Stimulated activated CD4-positive, alpha-beta T cell treated with anti-CD3 and anti-CD28 coated beads, Interleukin-1b, Interleukin-23, amount 100 ng/mL, for 1 hour (primary cell): ENCODE measurements at places on chromosomes 4 and X.

- no peak for DNase-seq
Measured at GRCh38 chrX:13346646-13347045, 26.8 kb upstream of the ATXN3L start.

DNA sequence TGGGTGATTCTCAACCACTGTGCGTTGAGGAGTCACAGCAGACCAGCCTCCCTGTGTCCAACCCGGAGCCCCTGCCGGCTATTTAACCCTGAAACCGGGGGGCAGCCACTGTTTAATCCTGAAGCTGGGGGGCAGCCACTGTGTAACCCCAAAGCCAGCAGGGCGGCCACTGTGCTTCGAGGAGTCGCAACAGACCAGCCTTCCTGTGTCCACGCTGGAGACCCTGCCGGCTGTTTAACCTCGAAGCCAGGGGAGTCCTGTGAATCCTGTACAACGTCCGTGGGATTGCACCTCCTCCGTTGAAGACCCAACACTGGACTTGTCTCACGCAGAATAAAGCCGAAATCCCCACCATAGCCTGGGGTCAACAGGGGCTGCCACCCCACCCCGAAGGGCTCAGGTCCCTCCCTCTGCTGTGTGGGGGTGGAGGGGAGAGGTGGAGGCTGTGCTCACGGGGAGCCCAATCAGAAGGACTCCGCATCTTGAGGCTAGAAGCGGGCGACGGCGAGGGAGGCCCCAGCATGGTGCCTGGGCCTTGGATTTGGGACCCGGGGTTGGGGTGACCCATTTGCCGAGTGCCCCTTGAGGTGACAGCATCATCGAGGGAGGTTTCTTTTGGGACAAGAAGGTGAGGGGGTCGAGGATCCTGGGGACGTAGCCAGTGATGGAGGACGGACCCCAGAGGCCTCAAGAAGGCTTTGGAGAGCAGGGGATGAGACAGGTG lies 94.9 kb downstream of the ADRA2C start:
- DNase-seq: no peak

- no peak for DNase-seq
Measured at GRCh38 chr4:96525898-96526297, 686.0 kb downstream of the PDHA2 start.

DNA sequence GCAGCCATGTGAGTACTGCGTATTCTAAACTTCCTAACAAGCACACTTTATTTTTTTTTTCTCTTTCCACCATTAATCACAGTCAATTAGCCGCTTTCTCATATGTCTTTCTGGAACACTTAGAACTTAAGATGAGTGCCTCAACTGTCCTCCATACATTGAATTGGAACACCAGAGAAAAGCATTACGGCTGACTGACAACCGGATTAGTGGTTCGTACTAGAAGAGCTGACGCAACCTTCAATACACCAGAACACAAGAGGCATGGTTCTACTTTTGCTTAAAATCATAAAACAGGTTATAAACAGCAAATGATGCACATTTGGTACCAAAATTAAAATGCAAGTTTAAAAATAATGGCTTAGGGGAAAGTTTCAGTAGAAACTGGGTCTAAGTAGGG lies 3.3 kb downstream of the TMEM47 start:
- no peak for DNase-seq

- no peak for DNase-seq
Measured at GRCh38 chr4:165383591-165384073, 4.8 kb downstream of the CPE start.

GRCh38 chrX:102651242-102652011 lies at the start of gene GPRASP1:
Gene GPRASP1, plus strand, starts transcription at chrX:102651483. Its CDS starts 2,431 bp downstream, at chrX:102653914.
- no peak for DNase-seq

GRCh38 chrX:3462166-3462508 lies 115.7 kb upstream of the MXRA5 start:
- no peak for DNase-seq

GRCh38 chrX:20294284-20294683 lies 27.6 kb upstream of the RPS6KA3 start:
- DNase-seq: no peak

DNA sequence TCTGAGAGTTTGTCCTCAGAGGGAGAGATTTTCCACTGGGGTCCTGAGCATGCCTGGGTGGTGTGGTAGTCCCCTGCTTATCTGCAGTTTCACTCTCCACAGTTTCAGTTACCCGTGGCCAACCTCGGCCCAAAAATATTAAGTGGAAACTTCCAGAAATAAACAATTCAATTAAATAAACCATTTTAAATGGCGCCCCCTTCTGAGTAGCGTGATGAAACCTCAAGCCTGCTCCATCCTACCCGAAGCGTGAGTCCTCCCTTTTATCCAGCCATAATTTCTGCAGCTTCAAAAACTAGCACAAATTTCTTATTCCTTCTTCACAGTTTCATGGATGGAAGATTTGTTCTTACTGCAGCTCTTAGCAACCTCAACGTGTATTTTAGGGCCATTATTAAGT lies 26.7 kb downstream of the PNMA6E start:
- no peak for DNase-seq

- DNase-seq: no peak
Measured at GRCh38 chr4:121783210-121783609, 17.9 kb upstream of the EXOSC9 start.

DNA sequence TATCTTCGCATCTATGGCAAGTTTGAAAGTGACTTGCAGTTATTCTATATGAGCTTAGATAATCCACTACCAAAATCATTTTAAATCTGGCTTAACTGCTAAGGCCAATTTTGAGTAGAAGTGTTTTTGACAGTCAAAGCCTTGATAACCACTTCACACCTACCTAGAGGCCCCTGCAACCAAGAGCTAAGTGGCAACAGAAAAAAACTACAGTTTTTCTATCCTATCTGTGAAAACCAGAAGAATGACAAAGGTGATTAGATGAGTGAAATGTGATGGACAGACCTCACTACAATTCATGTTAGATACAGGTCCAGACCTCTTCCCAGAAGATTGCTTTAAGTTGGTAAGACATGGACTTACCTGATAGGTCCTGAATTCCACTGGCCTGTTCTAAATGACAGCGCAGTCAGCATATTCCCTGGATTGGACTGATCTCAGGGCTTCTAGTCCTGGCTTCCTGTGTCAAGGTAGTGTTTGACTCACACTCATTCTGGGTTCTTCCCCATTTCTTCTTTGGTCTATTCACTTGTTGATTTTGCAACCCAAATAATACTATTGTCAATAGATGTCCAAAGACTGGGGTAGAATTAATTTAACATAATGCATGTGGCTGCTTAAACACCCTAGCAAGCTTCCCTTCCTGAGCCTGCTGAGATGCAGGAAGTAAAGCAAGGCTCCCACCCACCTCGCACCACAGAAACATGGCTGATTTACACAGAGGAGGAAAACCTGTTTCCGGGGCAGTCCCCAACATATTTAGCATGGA lies 65.1 kb downstream of the PPP3CA start:
- DNase-seq: no peak

- no peak for DNase-seq
Measured at GRCh38 chrX:16087076-16087475, 36.3 kb upstream of the GRPR start.

DNA sequence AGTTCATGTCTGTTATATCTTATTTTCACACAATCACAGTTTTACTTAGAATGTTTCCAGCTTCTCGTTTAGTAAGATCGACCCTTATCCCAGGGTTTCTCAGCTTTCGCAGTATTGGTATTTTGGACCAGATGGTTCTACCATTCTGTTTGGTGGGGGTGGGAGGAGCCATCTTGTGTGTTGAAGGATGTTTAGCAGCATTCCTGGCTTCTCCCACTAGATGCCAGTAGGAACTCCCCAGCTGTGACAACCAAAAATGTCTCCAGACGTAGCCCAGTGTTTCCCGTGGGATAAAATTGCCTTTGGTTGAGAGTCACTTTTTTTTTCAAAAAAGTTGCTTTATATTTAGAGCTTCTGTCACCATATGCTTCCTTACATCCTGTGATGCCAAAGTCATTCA lies 90.9 kb upstream of the TLR2 start:
- no peak for DNase-seq

DNA sequence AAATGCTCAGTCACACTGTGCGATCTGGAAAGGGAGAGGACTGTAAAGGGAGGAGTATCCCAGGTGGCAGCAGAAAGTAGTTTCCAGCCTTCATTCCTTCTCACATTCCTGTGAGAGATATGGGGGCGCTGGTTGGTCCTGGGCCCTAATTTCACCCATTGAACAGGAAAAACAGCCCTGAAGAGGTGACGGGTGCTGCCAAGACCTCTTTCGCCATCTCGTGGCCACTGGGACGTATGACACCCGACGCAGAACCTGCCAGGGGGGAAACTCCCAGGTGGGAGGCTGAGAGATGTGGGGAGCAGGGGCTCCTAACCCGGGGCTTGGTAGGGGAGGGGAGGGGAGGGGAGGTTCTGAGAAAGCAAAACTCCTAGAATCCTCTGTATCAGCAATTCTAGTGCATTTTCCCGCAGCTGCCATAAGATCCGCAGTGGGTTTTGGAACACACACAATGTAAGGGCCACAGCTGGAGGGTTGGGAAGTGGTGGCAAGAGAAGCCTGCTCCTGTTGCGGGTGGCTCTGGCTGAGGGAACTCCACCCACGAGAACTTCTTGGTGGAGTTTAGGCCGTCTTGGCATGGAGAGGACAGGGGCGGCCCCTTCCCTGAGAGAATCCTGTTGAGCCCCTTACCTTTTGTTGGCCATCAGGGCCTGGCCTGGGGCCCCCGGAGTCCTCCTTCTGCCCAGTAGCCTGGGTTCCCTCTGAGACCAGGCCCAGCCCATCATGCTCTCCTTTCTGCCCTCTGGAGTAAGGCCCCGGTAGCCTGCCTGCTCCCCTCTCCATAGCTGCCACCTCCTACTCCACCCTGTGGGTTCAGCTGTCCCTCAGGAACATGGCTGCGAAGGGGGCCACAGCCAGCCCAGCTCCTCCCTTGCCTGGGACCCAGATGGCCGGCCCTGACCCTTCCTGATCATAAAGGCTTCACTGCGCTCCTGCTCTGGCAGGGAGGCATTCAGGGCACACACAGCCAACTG lies 134.1 kb downstream of the OR13H1 start:
- no peak for DNase-seq

DNA sequence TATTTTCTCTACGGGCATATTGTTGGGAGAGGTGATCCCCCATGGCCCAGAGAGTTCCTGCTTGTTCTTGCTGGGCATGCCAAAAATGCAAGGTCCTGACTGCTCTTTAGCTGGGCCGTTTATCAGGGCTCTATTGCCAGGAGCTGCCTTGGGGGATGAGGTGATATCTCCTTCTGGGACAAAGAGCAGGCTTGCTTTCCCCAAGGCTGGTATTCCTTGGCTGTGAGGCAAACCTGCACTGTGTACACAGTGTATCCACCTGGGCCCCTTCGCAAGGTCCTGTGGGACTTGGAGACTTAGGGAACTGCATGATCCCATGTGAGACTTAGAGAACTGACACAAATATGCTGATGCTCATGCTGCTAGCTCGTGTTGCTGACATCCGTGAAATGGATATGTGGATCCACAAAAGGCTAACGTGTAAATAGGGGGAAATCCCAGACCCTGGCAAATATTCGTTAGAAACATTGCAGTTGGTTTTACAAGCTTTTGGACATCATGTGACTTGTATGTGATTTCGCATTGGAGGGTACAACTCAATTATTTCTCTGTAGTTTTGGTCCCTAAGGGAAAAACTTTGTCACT lies 24.4 kb upstream of the ZFX start:
- no peak for DNase-seq

DNA sequence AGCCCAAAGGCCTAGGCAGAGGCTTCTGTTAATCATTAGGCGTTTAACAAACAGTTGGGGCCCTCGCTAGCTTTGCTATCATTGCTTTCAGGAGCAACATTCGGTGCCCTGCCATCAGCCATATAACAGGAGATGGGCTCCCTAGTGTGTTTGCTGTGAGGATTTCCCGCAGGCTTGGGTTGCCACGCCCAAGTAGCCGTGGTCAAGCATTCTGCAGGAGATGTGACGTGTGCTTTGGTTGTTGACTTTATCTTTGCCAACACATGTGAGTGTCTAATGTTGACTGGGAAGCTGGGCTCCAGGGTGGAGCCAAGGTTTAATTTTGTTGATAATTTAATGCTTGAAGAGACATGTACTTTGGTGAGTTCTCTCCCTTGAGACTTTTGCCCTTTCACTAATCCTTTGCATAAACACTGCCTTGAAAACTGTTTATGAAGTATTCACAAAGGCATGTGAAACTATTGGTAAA lies 184.6 kb upstream of the KIT start:
- no peak for DNase-seq

- DNase-seq: no peak
Measured at GRCh38 chrX:78388663-78389062, 61.3 kb upstream of the CYSLTR1 start.

GRCh38 chr4:3810111-3810680 lies 44.0 kb downstream of the ADRA2C start:
- DNase-seq: no peak

GRCh38 chr4:111204797-111205196 lies 581.9 kb upstream of the PITX2 start:
- no peak for DNase-seq

DNA sequence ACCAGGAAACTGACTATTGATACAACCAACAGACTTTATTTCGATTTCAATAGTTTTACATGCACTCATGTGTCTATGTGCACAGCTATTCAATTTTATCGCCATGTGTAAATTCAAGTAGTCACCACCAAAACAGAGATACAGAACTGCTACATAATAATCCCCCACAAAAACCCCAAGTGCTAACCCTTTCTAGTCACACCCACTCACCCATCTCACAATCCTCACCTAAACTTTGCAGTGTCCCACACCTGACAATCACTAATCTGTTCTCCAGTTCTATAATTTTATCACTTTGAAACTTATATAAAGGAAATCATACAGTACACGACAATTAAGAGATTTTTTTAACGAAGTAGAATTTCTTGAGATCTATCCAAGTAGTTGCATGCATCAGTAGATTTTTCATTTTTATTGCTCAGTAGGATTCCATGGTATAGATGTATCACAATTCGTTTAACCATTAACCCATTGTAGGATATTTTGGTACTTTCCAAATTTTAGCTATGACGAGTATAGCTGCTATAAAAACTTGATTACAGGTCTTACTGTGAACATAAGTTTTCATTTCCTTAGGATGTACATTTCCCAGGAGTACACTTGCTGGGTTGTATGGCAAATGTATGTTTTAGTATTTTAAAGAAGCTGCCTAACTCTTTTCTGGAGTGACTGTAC lies 85.9 kb downstream of the CASK start:
- DNase-seq: no peak

DNA sequence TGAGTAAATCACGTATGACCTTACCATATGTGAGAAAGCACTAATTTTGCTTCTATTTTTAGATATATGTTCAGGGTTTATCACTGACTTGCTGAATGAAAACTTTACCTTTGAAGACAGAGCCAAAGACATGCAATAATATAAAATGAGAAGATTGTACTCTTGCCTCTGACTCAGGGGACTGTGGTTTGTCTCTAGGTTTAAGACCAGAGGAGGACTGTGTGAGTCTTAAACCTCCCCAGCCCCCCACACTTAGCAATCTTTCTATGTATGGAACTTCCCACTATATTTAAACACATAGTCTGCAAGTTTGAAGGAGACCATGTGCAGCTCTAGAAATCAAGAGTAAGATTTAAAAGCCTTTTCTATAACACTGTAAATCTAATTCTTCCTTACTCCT lies 368.7 kb upstream of the FAM241A start:
- DNase-seq: no peak

DNA sequence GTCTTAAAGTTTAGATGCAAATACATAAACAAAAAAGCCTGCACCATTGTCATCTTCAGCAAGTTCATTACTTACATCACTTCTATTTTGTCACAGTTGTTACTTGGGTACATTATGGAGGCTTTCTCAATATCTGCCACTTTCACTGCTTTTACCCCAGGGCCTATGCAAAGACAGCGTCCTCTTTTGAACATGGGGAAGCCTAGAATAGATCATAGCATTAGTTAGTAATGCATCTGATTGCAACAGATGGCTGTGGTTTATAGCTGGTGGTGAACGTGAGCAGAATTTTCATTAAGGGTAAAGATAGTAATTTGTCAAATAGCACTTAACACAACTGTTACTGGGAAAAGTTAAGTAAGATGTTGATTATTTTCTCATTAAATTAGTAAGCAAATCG lies 729 bp downstream of the CXCL11 start:
- no peak for DNase-seq
